ENCODE measurements at places on chromosomes 7 and 10.
A peak's percentile ranks its signal among the peaks of the same experiment; 100 is the strongest.

DNA sequence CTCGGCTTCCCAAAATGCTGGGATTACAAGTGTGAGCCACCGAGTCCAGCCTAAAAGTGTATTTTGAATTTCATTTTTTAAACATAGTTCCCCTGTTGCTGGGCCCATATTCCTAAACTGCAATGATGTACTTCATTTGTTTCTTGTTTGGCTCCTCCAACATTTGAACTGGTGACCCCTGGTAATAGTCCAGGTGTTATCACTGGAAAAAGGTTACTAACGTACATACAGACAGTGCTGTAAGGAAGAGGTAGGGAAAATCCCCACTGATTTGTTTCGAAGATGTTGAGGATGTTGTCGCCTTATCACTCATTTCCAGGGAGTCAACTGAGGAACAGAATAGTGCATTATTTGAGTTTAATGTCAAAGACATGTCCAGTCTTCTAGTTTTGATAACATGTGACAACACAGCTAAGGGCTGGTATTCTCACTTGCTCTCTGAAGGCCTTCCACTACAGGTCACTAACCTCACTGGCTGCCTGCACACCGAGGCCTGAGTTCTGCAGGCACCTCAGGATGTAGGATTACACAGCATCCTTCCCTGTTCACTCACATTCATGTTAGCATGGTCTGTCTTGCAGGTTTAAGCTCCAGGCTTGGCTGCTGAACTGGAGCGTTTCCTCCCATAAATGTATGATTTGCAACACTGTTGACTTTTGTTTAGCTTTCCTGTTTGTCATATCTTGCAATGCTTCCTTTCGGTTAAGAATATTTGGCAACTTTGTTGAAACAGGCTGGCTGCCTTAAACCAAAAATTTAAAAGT is 362.8 kb downstream of the INHBA start:
- no peak for DNase-seq

- DNase-seq = peak; percentile 35
Measured at GRCh38 chr7:29289156-29290021, 94.8 kb downstream of the CHN2 start.

DNA sequence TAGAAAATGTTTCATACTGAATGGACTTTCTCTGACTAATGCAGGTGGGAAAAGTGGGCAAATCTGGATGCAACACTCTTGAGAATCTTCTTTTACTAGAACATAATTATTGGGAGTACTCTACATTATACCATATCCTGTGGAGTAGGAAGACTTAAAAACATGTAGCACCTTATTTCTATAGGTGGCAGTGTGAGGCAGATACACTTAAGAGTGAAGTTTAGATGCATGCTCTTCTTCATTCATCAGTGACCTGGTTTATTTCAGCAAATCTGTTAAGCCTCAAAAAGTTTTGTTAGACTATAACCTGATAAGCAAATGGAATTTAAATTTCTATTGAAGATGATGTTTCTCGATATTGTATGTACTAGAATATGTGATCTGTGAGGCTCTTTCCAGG is 1087.1 kb upstream of the LRRN3 start:
- DNase-seq = no peak

DNA sequence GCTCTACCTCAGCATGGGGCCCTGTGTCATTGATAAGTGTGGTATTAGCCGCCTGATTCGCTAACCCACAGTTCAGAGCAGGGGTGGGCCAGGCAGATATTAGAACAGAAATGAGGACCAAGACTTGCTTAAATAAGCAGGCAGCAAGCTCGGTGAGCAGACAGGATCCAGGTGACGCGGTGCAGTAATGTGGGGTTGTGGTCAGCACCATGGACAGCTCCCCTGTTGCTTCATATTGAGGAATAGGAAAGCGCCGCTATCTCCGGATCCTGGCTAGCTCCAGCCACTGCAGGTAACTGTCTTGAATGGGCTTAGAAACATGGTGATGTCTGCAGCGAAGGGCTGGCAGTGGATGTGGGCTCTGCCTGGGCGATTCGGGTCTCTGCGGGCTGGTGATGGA is 51.3 kb upstream of the GPR26 start:
- DNase-seq = no peak

DNA sequence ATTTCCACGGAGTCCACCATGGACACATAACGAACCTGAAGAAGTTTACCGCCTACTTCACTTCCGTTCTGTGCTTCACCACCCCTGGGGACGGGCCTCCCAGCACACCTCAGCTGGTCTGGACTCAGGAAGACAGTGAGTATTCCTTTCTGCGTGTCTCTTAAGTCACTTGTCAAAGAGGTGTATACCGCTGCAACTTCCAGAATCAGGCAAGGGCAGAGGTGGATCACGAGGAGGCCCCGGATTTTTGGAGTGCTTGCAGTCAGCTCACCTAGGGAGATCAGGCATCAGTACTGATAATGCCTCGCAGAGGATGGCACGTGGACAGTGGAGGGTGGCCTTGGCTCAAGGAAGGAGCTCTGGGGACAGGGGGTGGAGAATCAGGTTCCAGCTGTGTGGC is 630.4 kb upstream of the FOXK1 start:
- DNase-seq = no peak

- DNase-seq = no peak
Measured at GRCh38 chr10:130395248-130395936, 259.2 kb downstream of the GLRX3 start.

- peak; percentile 81 for DNase-seq
Measured at GRCh38 chr7:7761974-7762779, 43.8 kb upstream of the RPA3 start.

DNA sequence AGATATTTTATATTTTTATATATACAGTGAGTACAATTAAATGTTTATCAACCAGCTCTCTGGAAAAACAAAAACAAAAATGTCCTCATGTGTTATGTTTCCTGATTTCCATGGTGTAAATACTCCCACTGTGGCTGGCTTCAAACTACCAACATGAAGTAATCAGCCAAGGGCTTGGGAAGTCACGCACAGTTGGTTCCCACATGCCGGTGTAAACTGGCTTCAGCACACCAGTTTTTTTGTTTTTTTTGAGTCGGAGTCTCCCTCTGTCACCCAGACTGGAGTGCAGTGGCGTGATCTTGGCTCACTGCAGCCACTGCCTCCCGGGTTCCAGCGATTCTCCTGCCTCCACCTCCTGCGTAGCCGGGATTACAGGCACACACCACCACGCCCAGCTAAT is 11.8 kb downstream of the OSBPL3 start:
- no peak for DNase-seq

DNA sequence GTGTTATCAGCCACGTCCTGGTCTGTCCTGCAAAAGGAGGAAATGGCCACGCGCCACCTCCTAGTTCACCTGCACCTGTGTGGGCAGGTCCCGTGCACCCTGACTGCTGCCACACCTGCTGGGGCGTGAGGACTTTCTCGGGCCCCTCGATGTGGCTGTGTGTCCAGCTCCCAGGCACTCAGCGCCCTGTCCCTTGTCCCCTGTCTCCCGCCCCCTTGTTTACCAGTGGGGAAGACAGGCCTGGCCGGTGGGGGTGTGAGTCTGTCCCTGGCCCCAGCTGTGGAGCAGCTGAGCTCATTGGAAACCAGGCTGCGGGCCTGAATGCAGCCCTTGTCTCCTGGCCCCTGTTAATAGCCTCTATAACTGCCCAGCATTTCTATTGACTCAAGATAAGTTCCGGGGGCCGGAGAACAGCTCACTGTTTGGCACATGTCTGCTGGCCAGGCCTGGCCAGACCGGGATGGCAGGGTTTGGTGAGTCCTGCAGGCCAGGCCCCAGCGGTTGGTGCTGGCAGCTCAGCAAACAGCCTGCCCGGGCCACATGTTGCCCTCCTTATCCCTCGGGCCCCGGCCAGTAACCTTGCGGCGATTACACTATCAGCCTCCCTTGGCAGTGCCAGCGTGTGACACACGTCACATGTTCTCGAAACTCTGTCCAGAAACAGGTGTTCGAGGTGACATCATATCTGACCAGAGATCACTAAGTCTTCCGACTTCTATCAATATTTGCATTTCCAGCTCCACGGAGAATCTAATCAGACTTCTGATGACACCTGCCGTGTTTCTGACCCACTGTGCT is 52.1 kb downstream of the FOXL3 start:
- no peak for DNase-seq

GRCh38 chr7:151925446-151926335 is 30.6 kb upstream of the GALNTL5 start:
- DNase-seq = no peak

DNA sequence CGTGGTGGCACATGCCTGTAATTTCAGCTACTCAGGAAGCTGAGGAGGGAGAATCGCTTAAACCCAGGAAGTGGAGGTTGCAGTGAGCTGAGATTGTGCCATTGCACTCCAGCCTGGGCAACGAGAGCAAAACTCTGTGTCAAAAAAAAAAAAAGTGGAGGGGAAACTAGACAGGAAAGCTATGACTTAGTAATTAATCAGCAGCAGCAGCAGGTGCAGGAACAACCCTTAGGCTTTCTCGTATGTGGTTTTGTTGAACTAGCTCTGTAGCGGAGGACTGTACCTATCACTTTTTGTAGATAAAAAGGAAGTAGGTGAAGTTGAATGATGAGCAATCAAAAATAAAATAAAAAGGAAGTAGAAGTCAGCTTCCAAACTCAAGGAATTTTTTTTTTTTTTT is 76.9 kb upstream of the KMT2C start:
- no peak for DNase-seq

GRCh38 chr10:117161386-117162033 is 23.4 kb upstream of the VAX1 start:
- DNase-seq = no peak
